ENCODE measurements at places on chromosomes 4 and X.

GRCh38 chrX:13565511-13565910 is 3.9 kb upstream of the EGFL6 start:
- DNase-seq, result no peak

DNA sequence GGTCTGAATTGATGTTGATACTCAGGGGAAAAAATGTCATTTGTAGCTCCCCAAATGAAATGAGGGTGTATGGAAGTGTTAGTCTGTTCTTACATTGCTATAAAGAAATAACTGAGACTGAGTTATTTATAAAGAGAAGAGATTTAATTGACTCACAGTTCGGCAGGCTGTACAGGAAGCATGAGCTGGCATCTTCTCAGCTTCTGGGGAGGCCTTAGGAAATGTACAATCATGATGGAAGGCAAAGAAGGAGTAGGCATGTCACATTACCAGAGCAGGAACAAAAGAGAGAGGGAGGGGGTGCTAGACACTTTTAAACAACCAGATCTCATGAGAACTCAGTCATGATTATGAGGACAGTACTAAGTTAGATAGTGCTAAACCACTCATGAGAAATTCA is 1199.9 kb upstream of the DIAPH2 start:
- DNase-seq, result no peak

DNA sequence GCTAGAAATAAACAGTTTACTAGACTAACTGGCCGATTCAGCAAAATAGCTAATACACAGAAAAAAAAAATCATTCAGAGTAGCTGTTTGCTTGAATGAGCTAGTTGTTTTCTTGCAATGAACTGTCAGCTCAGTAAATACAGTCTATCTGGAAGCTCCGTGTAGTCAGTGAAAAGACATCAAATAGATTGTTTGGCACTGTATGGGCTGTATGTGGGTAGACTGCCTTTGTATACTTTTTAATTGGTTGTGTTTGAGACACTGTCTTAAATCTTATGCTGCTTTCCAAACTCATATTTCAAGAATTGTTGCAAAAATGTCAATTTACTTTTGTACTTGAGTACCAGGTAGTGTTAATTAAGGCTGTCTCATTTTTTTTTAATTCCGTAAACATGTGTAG is 61.6 kb upstream of the GPR174 start:
- DNase-seq, result no peak

GRCh38 chrX:23959781-23960180 is 52.0 kb downstream of the CXorf58 start:
- no peak for DNase-seq

- DNase-seq, result no peak
Measured at GRCh38 chrX:45598861-45599260, 398.2 kb upstream of the DIPK2B start.

DNA sequence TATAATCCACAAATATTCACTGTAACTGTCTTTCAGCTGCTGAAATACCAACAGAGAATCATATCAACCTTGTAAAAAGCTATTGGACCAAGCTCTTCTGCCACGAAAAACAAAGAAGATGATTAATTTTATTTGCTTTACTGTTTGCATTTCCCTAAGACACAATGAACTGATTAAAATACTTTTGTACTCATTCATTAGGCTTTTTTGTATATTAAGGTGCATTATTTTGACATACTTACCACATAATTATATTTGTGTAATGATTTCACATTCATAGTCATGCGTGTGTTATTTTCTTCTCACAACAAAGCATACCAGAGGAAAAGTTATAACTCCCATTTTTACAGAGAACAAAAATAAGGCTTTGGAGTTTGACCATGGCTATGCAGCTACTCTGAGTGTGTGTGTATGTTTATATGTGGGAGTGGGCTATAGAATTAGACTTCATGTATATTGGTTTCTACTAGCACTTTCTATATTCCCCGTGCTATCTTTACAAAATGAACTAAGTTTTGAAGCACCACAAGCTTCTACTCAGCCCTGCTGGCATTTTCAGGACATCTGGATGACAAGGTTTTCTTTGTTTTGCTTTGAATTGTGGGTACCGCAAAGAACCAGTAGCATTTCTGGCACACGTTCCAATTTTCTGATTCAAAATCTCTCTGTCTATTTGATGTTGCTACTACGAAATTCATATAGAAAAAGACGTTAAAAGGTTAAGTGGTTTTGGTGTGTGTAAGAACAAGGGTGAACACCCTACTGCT is 11.0 kb upstream of the FGF5 start:
- no peak for DNase-seq

GRCh38 chr4:168888715-168889215 is 121.3 kb downstream of the CBR4 start:
- DNase-seq, result no peak

DNA sequence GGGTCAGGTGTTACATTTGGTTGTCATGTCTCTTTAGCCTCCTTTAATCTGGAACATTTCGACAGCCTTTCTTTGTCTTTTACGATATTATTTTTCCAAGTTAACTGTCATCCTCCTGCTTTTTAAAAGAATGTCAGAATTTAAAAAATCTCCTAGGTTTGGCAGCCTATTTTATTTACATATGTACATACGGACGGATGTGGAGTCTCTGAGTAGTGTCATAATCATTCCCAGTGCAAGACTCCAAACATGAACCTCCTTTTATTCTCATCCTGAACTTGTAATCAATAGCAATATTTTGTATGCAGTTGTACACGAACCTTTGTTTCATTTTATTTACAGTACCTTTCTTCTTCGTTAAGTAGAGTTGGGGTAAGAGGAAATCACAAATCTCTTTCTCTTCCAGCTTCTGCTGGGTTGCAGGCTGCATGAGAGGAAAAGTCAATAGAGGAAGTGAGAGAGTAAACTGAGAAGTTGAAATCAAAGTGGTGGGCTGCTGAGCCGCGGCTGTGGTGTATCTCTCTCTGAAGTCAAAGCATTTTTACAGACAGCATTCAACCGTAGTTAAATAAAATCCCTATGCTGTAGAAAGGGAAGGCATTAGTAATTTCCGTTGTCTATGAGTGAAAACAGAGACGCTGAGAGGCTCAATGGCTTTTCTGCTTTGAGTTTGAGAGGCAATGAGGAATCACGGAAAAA is 53.9 kb upstream of the RPS6KA3 start:
- DNase-seq, result no peak
